Activated T-cell treated with anti-CD3 and anti-CD28 coated beads for 48 hours (primary cell): ENCODE measurements at places on chromosomes 7 and 10.

GRCh38 chr7:128801667-128802418 lies 10.1 kb downstream of the CCDC136 start:
- no peak for DNase-seq

GRCh38 chr10:59750155-59750945 lies 2.9 kb downstream of the MRLN start:
- no peak for DNase-seq

DNA sequence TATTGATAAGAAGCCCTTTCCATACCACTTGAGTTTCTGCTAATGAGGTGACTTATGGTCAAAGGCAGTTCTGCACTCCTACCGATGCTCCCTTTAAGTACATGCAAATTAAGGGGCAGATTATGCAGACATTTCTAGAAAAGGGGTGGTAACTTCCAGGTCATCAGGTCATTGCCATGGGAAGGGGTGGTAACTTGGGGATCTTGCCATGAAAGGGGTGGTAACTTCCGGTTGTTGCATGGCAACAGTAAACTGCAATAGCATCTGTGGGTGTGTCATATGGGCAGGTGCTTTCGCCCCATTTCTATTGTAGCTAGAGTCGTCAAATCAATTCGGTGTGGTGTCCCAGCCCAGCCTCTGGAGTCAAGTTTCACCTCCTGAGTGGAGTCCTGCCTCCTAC lies 150.9 kb downstream of the UBE2H start:
- DNase-seq = no peak

DNA sequence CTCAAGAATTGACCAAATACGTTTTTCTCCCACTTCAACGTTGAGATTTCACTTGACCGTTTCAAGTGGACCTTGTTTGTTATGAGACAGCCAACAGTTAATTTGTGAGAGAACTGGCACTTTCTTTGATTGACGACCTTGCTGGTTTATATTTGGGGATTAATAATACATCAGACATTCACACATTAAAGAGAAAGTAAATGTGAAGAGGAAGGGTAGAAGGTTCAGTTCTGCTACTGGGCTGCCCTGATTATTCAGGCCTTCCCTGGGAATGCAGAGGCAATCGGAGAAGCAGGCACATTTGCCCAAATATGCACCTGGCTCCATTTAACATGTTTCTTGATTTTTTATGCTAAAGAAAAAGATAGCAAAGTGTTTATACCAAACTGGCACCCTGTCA lies 114.1 kb downstream of the POU6F2 start:
- DNase-seq = no peak

GRCh38 chr7:133797818-133798520 lies 329.2 kb upstream of the LRGUK start:
- DNase-seq = no peak

DNA sequence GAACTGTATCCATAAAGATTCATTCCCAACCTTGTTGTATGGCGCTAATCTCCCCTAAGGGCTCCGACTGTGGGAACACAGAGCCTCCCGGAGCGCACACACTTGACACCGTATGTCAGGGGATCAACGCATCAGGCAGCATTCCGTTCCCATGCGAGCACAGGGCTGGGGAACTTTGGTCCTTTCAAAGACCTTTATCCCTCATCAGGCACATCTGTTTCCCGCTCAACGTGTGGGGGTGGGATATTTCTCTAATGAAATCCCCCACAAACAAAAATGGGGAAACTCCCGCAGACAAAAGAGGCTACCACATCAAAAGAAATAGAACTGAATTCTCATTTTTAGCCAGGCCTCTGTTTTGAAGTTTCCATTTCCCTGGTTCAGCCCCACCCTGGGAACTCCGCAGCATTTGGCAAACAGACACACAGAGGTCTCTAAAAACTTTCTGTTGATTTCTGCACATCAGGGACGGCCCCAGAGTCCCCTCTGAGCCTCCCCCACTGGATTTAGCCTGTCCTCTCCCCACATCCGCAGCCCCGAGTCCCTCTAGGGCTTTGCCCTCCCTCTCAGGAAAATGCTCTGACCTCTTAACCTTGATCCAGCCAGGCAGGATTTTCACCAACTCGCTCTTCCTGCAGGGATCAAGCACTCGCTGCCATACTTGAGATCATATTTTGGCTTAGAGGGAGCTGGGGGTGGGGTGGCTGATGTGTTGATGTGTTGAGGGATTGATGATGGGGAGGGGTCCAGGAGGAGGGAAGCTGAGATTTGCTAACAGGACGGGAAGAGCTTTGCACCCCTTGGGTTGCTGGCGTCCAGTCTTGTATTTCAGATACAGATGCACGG lies 6.6 kb downstream of the CPA5 start:
- DNase-seq = no peak

GRCh38 chr7:4307316-4308204 lies 374.5 kb upstream of the FOXK1 start:
- DNase-seq = no peak

DNA sequence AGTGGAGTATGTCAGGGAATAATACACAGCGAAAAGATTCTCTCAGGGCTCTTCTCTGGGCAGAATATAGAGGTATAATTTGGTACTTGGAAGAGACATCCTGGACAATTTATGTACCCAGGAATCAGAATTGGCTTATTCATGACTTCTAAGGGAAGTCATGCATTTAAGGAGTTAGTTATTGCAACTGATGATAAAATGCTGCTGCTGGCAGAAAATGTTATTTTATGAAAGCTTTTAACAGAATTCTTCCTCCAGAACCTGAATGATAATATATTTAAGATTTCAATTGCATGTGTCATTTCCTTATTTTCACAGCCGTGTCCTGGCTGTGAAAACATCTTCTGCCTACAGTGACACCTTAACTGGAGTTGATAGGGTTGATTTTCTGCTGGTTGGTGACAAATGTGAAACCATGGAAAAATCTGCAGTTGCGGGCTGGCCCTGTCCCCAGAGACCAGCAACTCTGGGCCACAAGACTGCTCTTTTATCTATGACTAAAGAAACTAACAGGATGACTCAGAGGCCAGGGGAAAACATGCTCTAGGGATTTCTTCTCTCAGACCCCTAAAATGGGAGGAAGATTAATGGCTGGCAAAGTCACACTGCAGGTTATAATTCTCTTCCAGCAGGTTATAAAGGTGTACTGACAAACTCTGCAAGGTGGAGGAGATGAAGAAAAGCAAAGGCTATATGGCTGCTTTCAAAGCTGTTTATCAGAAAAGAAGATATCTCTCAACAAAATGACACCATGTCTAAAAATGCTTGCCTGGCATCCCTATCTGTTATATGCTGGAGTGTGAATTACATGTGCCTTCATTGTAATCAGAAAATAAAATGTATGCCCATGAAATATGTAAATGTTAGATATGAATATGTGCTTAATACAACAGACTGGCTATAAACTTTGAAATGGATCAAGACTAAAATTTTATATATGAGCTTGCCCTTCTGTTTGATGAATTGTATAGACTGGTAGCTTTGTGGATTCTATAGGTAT lies 12.1 kb upstream of the TRUB1 start:
- peak; percentile 27 for DNase-seq

DNA sequence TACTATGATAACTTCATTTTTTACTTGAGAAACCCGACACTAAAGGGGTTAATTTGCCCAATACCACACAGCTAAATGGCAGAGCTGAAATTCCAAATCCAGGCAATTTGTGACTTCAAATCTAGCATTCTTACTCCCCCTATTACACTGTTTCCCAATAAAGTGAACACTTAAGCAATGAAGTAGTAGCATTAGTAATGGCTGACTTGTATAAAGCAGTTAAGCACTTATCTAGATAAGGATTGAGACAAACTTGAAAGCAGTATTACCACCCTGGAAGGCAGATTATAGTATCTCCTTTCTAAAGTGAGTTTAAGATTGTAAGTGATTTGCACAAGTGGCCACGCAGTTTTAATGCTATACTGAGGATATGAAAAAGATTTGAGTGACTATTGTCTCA lies 39.3 kb downstream of the WASL start:
- DNase-seq = no peak

DNA sequence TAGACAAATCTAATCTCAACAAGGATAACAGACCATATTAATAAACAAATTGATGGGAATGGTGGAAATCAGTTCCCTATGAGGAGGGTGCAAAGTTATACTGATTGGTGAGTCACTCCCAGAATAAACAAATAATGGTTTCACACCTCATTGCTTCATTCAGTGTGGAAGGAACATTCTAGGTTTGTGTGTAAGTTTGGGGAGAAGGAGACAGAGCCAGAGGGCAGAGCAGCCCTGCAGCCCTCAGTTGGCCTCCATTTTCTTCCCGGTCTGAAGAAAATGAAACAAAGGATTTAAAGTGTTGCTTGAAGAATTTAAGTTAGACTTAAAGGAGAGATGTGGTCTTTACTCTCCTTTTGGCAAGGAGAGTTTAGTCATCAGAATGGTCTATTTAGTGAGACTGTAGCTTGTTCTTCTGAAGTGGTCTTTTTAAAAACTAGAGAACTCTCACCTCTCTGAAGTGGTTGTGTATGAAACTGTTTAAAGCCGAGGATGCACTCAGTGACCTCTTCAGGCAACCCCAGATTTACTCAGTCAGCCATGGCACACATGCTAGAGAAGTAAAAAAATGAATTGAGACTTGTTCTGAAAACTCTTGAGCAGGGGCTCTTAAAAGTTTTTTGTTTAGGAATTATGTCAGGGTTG lies 27.2 kb downstream of the IKZF1 start:
- DNase-seq = no peak

GRCh38 chr7:140440593-140440992 lies 36.7 kb downstream of the RAB19 start:
- no peak for DNase-seq

GRCh38 chr10:114320249-114321116 lies 81.4 kb downstream of the VWA2 start:
- no peak for DNase-seq

DNA sequence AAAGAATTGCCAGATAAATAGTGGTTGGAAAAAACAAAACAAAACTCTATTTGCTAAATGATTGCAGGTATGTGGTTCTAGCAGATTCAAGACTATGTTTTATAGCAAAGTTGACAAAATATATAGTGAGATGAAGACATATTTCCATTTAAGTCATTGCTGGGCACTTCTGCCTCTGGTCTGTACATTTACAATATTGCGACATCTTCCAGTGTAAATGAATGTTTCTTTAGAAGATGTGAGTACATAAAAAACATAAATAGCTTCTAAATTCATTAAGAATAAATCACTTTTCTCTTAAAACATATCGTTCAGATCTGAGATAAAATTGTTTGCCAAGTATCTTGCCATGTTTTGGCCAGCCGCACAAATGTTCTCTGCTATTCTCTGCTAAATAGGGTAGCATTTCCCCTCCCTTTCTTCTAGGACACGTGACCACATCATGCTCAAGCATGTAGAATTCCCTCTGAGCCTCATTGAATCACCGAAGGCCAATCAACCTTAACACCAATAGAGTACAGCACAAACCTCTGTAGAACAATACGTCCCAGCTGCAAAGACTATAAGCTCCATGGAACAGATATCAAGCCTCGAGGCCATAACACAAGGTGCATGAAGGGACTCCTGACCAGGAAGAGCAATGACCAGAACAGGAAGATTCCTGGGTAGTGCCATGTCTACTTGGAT lies 1173.3 kb downstream of the GATA3 start:
- no peak for DNase-seq

GRCh38 chr7:26284995-26285632 lies 6.5 kb upstream of the SNX10 start:
- no peak for DNase-seq

GRCh38 chr7:3748389-3748788 lies 447.3 kb downstream of the SDK1 start:
- DNase-seq = no peak

- no peak for DNase-seq
Observed at GRCh38 chr7:116809636-116810266, 52.6 kb upstream of the CAPZA2 start.

DNA sequence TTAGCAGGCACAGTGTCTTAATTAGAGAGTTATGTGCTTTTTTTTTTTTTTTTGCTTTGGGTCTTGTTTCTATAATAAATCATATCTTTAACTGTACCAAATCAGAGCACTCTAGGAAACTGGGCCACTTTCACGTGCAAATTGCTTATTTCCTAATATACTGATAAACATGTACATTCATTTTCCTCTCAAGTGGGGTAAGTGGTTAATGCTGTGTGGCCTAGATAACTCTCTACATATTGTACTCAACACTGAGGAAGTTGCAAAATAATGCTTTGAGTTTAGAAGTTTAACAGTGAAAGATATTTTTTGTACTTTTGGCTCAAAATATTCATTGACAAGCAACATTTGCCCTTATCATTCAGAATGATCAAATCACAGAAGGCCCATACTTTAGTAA lies 115.9 kb upstream of the IFRD1 start:
- DNase-seq = no peak

GRCh38 chr7:96300502-96300901 lies 21.4 kb downstream of the SLC25A13 start:
- no peak for DNase-seq

GRCh38 chr7:40475681-40475982 lies 340.8 kb downstream of the SUGCT start:
- DNase-seq = no peak

DNA sequence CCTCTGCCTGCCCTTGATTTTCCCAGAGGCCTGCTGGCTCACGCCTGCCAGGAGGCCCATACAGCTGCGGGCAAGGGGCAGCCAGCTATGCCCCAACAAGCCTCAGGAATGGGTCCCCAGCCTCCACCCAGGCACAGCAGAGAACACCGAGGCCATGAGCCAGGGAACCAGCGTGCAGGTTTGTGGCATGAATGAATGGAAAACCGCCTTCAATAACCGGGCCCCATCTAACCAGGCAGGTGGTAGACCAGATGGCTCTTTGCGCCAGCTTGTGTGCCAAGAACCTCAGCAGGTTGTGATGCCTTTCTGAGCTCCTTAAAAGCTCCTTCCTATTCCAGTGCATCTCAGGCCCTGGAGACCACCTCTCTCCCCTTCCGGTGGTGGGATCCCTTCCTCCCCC lies 50.2 kb downstream of the ELFN1 start:
- no peak for DNase-seq

DNA sequence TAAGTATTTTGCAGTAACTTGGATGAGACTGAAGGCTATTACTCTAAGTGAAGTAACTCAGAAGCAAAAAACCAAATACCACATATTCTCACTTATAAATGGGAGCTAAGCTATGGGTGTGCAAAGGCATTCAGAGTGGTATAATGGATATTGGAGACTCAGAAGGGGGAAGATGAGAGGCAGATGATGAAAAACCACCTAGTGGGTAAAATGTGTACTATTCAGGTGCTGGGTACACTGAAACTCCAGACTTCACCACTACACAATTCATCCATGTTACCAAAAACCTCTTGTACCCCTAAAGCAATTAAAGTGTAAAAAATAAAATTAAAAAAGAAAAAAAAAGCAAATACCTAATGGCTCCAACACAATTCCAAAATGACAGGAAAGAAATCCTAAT lies 351.7 kb downstream of the NXPH1 start:
- DNase-seq = no peak

DNA sequence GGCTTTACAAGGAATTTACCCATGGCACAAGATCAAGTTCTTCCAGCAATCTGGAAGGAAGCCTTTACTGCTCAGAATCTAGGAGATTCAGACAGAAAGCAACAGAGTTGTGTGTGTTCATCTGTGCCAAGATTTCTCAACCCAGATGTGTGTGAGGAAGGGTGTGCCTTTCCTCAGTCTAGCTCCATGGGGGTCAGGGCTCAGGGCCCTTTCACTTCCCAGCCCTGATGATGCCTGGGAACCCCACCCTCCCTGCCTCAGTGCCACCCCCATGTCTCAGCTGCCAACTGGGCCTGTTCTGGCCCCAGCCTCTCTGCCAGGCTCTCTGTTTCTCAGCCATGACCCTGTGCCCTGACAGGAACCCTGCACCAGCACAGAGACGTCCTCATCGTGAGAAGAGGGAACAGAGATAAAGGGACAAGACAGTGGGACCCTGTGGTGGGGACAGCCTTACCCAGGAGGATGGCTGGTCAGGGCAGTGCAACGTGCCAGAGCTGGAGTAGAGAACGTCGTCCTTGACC lies 102.0 kb downstream of the VIPR2 start:
- DNase-seq = no peak

- no peak for DNase-seq
Observed at GRCh38 chr7:754531-755412, 27.7 kb upstream of the PRKAR1B start.
